ENCODE measurements at places on chromosomes 4 and X.

- no peak for DNase-seq
Observed at GRCh38 chr4:182576601-182577289, 333.5 kb downstream of the TENM3 start.

GRCh38 chrX:64850371-64851082, 125.7 kb downstream of the ZC4H2 start:
- DNase-seq = peak; percentile 2

DNA sequence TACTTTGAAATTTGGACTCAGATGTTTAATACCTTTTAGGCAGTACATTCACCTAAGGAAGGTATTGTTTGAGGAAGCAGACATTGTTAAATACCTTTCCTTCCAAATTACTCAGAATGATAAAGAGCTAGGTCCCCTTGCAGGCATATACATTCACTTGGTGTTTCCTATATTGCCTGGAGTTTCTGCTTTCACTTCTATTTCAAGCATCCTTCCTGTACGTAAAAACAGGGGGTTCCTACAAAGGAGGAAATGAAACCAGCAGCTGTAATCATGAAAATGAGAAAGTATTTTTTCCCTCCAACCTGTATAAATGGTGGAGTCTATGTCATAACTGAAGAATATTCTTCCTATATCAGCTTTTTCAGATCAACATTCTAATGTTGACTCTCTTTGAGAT, 90.4 kb upstream of the RASGEF1B start:
- peak; percentile 51 for DNase-seq

DNA sequence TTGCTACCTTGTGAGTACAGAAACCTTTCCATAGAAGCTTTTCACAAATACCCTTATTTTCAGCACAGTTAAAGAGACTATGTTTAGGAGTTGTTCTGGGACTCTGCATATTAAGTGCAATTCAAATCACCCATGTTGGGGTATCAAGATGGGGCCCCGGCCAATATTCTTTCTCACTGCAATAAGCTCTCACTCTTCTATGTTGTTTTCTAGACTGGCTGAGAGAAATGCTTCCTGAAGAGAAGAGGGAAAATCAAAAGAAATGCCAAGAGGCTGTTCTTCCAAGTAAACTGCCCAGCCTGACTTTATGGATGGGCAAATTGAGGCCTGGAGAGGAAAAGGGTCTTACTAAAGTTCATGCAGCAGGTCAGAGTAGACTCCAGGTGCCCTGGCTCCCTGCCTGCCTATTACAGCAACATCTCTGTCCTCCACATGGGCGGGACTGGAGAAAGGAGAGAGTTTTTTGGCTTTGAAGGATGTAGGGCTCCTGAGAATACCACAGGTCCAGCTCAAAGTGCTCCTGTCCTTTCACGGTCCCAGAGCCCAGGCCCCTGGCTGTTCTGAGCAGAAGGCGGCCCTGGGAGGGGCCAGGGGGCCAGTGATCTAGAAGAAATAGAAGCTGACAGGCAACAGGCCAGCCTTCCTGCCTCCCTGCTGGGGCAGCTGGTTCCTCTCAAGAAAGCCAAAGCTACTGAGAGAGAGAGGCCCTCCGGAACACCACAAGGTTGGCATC, 745 bp upstream of the IQSEC2 start:
- DNase-seq = no peak

DNA sequence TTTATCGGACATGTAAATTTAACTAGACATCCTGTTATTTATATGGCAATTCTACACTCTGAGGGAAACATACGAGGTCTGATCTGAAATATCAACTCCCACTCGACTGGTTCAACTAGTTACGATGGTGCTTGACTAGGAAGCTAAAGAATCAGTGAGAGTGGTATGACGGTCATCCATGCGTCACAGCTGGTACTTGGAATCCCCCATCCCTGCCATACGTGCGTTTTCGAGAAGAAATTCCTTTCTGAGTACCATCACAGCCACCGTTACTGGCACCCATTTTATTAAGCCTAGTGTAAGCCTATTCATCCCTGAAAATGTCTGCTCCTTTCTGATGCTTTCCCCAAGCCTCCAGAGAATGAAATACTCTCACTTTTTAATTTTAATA, 695 bp upstream of the PIGA start:
- DNase-seq = peak; percentile 69

DNA sequence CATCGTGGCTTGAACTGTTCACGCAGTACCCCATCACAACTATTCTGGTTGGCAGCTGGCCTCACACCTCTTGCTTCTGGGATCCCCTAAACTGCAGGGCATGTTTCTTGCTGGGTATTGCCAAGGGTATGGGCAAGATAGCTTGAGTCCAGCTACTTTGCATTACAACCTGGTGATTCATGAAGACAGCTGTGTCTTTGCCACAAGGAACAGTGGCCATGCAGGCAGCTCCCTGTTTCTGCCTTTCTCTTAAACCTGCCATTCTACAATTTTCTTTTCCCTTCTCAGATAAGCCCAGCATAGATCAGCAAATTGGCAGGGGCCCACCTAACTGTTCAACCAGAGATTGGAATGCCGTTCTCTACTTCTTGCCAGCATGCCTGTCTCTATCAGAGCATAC, 42.8 kb downstream of the TENM3 start:
- no peak for DNase-seq

GRCh38 chrX:114065577-114066223, 518.2 kb upstream of the HTR2C start:
- DNase-seq = no peak

- peak; percentile 35 for DNase-seq
Observed at GRCh38 chr4:18689308-18690115, 668.0 kb upstream of the LCORL start.

GRCh38 chr4:131613824-131614216, 1535.3 kb upstream of the PCDH10 start:
- DNase-seq = no peak

GRCh38 chrX:11787564-11787963, 29.5 kb downstream of the MSL3 start:
- peak; percentile 74 for DNase-seq

DNA sequence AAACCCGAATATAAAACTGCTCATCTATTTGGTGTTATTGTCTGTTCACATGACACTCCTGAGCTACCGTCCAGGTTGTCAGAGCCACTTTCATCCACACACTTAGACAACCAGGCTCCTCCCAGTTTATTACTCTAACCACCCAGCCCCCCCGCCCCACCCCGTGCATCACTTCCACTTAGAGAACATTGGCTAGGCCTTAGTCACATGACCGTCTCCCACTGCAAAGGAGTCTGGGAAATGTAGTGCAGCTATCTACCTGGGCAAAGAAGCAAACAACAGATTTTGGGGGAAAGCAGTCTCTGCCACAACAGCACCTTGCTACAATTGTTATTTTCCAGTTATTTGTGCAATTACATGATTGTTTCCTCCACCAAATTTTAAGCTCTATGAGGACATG, 57.6 kb upstream of the RBPJ start:
- DNase-seq = no peak

DNA sequence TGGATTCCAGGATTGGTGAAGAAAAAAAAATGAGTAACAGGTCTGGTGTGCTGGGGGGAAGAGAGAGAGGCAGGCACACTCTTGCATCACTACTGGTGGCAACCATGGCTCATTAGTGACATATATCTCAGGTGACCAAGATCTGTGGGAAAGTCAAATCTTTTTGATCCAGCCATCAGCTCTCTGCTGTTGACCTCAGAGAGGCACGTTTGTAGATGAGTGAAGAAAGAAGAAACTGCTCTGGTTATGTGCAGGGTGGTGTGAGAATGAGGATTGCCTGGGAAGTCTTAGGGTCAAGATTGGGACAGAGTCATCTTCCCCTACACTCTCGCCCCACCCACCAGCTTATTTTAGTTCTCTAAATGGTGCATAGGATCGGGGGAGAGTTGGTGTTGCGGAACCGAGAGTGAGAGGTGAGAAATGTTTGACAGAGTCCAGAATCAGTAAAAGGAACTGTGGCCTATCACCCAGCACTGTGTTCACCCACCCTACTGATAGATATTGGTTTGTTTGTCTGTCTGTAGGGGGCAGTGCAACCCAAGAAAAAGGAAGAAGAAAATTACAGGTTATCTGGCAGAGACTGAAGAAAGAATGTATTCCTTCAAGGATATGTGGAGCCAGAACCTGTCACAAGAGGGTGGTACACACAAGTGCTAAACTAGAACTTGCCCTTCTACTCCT, 21.9 kb downstream of the ARMCX6 start:
- DNase-seq = peak; percentile 71

DNA sequence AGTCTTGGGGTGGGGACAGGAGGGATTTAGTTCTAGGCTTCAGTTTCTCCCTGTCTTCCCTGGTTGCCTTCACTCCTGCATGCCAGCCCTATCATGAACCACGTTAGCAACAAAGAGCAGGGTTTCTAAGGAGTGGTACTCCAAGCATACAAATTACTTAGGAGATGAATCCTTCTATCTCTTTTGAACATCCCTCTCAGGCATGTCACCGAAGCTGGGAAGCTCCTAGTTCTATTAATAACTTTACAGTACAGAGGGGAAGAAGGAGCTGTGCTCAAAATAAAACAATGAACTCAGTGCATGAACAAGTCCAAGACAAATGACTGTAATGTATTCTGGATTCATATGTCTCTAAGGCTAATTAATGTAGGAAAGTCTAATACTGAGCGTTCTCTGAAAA, 450.6 kb upstream of the RASGEF1B start:
- DNase-seq = no peak

DNA sequence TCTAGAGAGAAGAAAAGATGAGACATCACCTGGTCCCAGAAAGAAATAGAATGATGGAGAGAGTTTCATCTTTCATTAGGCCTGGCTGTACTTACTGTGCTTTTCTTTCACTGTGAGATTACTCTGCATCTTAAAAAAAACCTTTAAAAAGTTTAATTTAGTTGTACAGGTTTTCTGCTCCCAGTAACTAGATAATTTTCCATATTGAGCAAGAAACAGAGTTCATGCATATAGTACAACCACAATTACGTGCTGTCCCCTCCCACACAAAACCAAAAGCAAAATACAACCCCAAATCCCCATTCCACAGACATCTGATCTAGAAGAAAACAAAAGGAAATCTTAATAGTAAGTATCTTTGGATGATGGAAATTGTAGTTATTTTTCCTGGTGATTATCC, 371.2 kb downstream of the SH2D1A start:
- DNase-seq = no peak

GRCh38 chr4:110119337-110119736, 79.1 kb downstream of the ELOVL6 start:
- no peak for DNase-seq

DNA sequence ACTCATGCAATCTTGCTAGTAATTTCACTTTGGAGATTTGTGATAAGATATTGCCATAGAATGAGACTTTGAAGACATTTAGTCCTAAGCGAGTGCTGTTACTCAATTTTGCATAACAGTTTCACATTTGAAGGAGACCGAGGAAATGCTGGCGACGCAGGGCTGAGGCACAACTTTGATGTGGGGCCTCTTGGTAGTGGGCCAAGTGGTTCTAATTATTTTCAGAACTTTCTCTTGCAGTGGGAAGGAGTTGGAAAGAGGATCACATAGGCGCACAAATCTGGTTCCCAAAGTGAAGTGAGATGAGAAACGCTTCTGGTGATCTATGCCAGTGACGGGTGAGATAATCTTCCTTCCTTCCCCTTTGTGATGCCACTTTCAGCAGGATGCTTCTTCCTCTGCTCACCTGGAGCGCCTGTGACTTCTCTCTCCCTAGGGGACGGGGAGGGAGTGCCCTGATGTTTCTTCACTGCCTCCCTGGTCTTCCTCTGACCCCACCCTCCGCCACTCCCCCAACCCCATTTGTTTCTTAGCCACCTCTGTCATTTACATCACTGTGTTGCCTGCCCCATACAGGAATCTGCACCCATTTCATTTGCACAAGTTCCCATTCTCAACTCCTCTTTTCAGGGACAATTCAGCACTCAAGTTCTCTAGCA, 138.9 kb upstream of the MID1 start:
- DNase-seq = no peak

- no peak for DNase-seq
Observed at GRCh38 chr4:159463235-159463634, 360.4 kb downstream of the RAPGEF2 start.

DNA sequence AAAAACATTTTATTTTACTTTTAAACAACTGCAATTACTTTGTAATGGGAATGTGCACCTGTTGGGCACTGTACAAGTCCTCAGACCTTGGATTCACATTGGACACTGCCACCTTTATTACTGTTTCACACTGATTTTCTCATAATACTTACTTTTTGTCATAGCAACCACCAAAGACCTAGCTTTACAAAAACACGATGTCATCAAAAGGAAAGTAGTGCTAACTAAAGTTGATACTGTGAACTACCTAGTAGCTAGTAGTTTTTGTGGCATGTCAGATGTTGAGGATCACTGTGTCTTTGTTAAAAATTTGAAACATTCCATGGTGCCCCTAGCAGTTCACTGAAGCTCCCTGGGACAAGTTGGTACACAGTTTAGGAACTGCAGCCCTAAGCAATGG, 62.9 kb upstream of the HOPX start:
- DNase-seq = no peak

GRCh38 chrX:37455381-37455780, 106.2 kb downstream of the PRRG1 start:
- no peak for DNase-seq

DNA sequence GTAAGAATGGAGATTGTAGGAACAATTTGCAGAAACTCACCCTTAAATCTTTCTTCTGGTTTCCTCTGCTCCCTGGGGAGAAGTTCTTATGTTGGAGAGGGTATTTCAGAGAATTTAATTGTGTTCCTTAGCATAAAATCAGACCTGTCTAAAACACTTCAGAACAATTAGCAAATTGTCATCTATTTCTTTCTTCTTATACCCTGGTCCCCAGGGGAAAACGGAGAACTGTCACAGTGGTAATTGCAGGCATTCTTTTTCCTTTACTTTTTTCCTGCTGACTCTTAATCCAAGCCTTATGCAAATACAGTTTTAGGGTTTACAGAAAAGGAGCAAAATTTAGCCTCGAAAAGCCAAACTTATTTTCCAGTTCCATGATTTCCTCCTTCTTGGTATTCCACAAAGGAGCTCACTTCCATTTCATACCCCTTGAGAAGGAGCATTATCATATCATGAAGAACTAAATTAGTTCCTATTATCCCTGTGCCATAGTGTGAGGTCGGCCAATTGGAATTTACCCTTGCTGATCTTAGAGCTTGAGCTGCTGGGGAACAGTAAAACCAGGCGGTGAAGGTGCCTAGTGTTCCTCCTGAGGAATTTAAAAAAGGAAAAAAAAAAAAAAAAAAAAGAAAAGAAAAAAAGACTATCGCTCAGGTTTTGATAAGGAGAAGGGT, 173.8 kb downstream of the IL15 start:
- DNase-seq = no peak

Data from CD4-positive, alpha-beta T cell treated with Interleukin-10 for 1 hour (primary cell).